Daoy (cell line): ENCODE measurements at places on chromosomes 2 and 18.

DNA sequence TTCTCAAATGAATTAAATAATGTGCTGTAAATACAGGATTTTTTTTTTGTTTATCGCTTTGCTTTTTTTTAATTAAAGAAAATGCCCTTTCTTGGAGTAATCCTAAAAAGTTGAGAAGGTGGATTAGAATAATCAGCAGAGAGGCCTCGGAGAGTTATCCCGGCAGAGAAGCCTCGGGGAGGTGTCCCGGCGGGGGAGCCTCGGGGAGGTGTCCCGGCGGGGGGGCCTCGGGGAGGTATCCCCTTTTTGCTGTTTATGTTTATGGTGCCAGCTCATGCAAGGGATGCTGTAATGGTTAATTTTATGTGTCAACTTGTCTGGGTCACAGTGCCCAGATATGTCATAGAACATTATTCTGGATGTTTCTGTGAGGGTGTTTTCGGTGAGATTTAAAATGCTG is 263.0 kb upstream of the TRIB2 start:
- no peak for DNase-seq

DNA sequence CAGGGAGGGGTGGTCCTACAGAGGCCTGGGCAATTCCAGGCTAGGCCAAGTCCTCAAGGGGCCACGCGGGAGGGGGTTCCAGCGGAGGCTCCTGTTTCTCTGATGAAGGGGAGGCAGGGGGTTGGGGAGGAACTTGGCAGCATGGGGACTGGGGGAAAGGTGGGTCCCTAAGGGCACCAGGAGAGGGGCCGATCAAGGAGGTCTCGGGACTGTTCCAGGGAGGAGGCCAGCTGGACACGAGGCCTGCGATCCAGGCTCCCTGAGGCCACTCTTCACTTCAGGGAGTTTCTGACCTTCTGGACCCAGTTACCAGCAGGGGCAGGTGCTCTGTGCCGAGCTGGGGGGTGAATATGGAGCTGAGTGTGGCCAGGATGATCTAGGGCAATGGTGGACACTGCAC is 71.5 kb downstream of the ASB1 start:
- DNase-seq, result no peak

DNA sequence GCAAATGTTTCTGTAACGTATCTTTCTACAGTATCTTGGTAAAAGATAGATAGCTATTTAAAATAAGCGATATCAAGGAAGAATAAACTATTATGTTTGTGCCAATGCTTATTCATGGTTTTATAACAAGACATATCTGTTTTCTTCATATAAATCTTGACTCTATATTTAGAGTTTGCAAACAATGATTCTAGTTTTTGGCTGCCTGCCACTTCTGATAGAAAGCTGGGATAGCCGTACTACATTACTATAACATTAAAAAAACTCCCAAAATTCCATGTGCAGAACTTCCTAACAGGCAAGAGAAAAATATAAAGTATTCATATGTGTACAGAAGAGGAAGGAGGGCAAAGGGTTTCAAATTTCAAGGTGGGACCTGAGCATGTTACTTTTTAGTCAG is 985.0 kb downstream of the BCL11A start:
- DNase-seq, result no peak

GRCh38 chr18:48924630-48925490 is 25.9 kb downstream of the SMAD7 start:
- no peak for DNase-seq

GRCh38 chr2:26575836-26576564 is 65.2 kb downstream of the CIB4 start:
- DNase-seq, result no peak

GRCh38 chr2:60547841-60548240 is 5.6 kb downstream of the BCL11A start:
- no peak for DNase-seq

- DNase-seq, result no peak
Observed at GRCh38 chr18:2879889-2880288, 33.1 kb downstream of the EMILIN2 start.

DNA sequence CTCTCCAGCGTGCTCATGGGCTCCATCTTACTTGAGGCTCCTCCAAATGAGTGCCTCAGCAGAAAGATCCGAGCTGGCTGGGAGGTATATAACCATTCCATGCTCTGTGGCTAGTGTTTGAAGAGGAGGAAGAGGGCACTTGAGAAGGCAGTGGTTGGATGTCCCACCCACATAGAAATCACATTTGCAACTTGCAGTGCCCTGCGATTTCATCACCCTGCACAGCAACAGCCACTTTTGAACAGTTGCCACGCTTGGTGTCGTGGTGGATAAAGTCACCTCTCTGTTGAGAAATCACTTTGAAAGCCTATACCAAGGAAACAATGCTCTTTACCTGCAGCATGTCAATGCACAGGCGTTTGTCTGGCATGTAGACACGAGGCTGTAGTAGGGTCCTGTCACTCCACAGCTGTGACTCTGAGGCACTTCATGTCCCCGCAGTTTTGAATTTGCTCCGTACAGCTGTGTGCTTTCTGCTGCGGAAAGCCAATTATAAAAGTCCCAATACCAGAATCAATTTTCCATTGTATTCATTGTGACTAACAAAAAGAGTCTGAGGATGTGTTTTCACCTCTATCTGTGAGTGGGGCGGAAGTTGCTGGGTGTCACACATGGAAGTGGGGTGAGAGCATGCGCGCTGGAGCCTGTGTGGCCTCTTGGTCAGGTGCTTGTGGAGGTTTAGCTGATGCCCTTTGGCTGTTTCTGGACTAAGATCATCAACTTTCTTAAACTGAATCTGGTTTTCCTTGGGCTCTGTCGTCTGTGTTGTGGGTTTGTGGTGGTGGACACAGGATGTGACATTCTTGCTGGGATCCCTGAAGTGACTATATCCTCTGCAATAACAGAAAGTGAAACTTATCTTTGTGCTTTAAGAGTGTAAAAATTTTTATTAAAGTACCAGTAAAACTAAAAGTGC is 2.8 kb downstream of the CNDP2 start:
- peak; percentile 19 for DNase-seq

- peak; percentile 71 for DNase-seq
Observed at GRCh38 chr2:32061973-32062861, 1.1 kb upstream of the SPAST start.

GRCh38 chr2:207416111-207416510 is 113.7 kb upstream of the CREB1 start:
- DNase-seq, result no peak

DNA sequence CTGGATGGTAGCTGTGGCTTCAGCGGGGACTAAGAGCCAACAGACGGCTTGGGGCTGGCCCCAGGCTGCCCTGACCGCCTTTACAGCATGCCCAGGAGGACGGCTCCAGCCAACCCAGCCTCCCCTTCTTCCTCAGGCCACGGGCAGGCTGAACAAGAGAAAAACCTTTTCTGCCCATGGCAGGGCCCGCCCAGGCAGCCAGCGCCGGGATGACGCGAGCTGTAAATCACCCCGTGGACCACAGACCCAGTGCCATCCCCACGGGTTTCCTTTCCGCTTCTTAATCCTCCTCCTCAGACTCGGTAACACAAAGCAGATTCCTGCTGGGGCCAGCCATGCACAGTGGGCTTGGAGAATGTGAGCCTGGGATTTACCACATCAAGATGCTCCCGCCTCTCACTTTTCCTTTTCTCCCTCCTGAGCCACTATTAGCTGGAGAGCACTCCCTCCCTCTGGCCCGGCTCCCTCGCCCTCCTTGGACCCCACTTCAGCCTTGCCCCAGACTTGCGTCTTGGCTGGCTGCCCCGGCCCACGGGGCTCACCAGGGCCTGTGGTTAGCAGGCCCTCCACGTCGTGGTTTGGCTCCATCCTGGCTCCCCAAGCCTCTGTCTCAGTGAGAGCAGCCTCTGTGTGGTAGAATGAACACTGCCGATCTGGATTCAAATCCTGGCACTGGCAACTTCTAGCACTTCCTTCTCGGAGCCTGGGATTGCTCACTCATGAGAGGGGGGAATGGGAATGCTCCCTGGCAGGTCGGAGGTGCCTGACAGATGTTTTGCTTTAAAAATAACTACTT is 31.4 kb downstream of the ATOH8 start:
- peak; percentile 82 for DNase-seq

GRCh38 chr2:120936476-120937334 is 201.0 kb downstream of the GLI2 start:
- DNase-seq, result no peak

DNA sequence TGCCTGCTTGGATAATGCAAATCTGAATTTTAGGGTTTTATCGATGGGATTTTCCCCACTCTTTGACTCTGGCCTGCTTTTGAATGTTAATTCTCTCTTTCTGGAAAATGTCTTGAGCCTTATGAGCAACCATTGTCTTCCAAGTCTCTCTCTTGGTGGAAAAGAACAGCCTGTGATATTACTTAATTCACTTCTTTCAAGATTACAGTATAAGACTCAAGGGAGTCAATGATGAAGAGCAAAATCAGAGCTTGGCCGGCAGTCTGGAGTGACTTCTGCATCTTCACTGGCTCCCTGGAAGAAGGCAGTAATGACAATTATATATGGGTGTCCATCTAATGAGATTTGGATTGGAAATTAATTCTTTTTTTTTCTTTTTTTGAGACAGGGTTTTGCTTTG is 122.9 kb upstream of the ZEB2 start:
- DNase-seq, result no peak

DNA sequence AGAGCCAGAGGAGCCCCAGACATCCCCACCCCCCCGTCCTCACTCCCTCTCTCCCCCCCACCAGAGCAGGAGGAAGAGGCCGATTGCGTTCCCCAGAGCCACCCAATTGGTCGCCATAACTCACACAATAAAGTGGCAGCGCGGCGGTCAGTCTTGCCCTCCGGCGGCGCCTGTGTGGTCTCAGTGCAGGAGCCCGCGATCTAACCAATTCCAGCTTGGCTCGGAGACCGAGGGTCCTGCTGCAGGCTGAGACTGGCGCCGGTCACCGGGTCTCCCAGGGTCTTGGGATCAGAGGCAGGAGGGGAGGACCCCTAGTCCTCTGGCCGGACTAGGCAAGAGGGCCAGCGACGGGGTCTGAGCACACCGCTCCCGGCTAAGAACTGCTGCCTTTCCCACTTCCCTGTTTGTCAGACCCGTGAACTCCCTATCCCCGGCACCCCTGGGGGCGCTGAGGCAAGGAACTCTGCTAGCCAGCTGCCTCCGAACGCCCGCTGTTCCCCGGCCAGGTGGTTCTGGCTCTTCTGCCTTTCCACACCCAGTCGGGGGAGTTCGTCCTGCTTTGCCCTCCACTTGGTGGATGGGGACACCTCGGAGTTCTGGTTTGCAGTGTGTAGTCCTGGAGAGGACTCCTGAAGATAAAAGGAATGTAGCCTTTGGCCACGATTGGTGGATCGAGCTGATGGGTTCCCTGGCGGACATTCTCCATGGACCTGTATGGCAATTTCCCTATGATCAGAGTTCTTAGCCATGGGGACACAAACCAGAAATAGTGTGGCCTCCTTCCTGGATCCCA is 1.0 kb upstream of the HOXD12 start:
- no peak for DNase-seq

DNA sequence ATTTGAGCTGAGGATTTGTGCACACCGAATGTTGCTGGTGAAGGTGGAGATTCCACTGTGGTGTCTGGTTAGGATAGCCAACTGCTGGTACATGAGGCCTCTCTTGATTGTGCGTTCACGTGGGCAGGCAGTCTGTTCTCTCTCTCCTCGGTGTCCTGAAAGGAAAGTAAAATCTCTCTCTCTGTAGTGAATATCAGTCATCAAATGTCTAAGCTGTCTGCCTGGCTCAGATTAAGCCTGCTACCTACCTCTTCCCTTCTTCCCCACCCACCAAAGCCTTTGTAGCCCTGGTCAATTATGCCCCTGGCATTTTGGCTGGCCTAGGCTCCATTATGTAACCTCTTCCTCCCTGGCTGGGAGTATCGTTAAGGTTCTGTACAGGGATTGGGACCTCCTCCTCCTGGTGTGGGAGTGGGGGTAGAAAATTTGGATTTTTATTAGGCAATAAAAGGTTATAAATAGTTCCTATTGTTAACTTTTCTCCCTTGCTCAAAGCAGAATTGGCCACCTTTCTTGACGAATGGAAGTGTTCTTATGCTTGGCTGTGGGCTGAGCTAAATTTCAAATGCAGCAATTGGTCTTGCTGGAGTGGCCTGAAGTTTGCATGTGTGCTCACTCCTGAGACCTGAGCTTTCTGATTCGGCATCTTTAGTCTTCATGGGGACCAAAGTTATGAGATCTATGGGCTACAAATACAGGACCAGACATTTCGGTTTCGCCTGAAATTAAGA is 148.8 kb downstream of the WDSUB1 start:
- DNase-seq, result peak; percentile 30

- DNase-seq, result no peak
Observed at GRCh38 chr18:44510390-44510789, 170.3 kb upstream of the SETBP1 start.

DNA sequence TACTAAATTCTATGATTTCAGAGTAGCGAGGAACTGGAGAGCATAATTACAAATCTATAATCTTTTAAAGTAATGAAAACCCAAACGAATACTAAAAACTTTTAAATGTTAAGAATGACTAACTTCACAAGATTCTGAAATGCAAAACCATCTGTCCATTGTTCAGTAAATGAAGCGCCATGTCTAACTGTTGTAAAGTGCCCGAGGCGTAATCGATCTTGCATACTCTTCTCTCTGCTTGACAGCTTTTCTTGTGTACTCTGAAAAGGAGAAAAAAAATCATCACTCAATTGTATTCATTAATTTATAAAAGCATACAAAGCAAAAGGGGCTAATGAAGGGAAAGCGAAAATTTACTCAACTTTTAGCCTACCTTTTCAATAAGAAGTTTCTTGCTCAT is 111.0 kb downstream of the TLK1 start:
- DNase-seq, result no peak
